ENCODE measurements at places on chromosomes 1 and 21.
A peak's percentile ranks its signal among the peaks of the same experiment; 100 is the strongest.

- DNase-seq, result no peak
Observed at GRCh38 chr1:217861658-217862057, 230.5 kb downstream of the SPATA17 start.

DNA sequence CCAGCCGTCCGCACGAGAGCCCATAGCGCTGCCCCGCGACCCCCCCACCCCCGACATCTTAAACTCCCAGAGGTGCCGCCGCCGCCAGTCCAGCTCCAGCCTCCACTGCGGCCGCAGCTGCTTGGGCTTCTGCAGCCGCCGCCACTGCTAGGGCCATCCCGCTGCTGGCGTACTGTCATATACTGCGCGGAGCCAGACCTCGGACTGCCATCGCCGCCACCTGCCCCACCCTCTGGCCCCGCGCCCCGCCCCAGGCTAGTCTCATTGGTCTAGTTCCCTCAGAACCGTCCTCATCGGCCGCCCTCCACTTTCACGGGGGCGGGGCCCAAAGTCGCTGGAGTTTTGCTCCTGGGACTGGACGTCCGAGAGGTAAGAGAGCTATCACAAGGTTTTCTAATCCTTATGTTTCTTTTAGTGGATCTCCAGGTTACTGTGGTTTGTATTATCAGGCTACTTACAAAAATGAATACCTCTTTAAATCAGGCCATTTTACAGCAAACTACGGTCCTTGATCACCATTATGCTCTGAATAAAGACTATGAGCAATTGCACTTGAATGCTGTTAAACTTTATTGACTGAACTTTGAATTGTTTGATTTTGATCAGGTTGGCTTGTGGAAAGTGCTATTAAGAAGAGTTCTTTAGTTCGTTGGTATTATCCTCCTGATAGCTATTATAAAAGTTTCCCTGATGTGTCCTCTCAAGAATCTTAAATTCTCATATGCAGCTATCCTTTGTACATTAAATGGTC is 2.8 kb upstream of the CD1D start:
- DNase-seq, result peak; percentile 75

- DNase-seq, result no peak
Observed at GRCh38 chr1:152502496-152503180, 8.0 kb upstream of the LCE5A start.

- DNase-seq, result no peak
Observed at GRCh38 chr1:217106231-217106901, 383.1 kb upstream of the ESRRG start.

DNA sequence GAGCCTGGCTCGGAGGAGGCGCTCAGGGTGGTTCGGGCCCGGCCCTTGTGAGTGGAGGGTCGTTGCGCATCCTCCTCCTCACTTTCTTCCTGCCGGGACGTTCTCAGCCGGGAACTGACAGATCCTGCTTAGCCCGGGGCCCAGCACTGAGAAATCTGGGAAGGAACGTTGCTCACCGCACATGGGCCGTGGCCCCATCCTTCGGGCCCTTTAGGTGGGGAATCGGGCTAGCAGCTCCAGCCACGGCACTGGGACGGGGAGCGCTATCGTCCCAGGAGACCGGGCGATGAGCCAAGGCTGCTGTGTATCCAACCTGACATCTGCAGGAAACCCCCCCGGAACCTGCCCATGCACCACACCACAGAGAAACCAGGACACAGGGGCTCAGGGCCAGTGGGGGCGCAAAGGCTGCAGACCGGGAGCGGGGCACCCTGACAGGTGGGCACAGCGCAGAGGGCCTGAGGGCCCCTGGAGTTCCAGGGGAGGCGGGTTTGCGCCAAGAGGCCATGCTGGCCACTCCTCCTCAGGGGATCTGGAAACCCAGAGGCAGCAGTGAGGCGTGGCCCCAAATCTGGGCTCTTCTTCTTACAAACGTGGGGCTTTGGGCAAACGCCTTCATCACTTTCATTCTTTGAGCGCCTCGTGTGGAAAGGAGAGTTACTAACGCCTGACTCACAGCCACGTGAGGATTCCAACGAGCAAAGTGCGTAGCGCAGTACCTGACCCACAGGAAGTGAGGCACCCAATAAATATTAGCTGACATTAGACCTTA is at the start of gene SH2D5:
Gene SH2D5, minus strand, starts transcription at position 116 of the 772 bp plus-strand sequence. CDS start 4,659 bp downstream, outside the sequence.
- peak; percentile 92 for DNase-seq

- DNase-seq, result no peak
Observed at GRCh38 chr1:91078859-91079258, 57.0 kb upstream of the ZNF644 start.

- DNase-seq, result no peak
Observed at GRCh38 chr1:31154632-31155215, 85.0 kb downstream of the NKAIN1 start.

DNA sequence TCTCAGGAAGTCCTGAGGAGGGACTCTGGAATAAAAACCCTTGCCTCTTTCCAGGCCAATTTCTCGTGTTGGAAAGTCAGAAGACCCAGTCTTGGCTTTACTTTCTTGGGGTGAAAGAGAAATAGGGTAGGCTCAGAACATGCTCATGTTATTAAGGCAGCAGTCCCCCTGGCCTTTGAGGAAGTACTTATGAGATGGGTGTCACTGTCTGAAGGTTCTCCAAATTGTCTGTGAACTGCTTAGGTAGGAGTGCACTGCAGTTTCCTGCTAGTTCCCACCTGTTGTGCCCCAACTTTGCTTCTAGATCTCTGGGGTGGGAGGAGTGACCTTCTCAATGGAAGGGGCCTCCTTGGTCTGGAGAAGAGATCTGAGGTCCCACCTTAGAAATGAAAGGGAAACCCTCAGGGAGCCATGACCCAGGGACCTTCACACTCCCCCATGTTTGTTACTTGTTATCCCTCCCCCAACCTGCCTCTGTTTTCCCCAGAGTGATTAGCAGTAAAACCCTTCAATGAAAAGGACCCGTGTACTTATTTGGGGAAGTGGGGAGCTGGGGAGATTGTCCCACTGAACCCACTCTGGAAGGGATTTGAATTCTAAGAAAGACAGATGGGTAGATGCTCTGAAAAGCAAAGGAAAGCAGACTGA is 5.7 kb downstream of the ZNF691 start:
- no peak for DNase-seq

GRCh38 chr1:235945775-235946570 is 79.3 kb upstream of the LYST start:
- no peak for DNase-seq
